Kidney tubule cell (primary cell): ENCODE measurements at places on chromosomes 4 and X.

GRCh38 chr4:7348946-7349900, 85.5 kb downstream of the PSAPL1 start:
- DNase-seq = no peak

DNA sequence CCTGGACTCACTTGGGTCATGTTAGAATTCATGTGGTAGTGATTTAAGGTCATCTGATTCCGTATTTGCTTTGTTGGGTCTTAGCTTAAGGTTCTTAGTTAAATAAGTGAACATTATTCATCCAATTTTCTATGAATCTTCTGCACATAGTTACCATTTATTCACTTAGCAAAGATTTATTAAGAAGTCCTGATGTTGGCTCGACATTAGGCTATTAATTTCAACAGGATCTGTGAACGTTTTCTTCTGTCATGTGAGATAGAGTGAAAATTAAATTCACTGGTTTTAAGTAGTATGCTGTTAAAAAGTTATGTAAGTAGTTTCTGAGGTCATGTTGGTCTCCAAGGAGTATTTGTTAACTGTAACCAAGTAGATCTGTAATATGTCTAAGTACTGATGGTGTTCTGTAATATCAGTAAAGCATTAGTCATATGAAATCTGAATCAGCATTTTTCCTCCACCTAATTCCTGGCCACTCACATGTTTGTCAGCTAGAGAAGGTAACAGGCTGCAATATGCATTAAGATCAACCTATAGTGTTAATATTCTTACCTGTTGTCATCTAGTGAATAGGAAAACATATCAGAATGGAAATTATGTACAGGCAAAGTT, 155.6 kb downstream of the PCDH7 start:
- no peak for DNase-seq

DNA sequence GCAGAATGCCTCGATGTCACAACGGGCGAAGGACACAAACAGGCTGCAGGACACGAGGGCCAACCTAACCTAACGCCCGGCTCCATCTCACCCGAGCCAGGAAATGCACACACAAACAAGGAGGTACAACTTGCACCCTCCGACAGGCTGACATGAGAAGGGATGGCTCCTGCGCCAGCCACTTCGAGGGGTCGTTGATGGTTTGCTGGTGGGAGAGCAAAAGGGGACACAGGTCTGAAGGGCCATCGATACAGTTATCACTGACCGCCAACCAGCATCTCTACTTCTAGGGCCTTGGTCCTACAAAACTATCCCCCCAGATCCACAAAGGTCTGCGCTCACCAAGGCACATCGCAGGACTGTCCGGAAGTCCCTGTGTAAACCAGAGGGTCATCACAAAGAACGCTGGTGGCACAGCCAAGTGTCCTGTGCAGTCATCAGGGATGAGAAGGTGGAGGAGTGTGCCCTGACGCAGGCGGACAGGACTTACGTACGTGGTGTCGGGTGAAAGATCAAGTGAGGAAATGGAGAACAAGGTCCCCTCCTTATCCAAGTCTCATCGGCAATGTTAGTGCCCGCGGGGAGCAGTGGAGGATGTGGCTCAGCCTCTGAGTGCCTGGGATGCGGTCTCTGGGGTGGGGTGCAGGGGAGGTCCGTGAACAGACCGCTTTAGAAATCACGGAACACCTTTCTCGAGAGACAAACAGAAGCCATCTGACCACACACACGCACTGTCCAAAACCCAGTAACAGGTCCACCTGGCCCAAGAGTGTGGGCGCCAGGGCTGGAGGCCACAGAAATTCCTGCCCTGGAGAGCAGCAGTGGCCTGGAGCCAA, 7.0 kb downstream of the MXD4 start:
- no peak for DNase-seq

DNA sequence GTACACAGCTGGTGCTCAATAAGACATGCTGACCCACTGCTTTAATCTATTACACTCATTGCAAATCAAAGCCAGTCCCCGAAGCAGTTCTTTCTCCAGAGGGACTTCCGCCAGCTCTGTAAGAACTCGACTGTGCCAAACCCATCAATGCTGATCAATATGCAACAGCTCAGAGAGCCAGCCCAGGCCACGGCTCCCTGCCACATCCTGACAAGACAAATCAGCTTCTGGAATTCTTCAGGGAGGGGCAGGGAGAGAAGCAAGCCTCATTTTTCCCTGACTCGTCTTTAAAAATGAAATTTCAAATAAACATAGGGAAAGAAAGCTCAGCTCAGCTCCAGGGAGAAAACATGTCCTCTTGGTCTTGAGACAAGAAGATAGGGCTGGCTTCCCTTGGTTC, 5.3 kb upstream of the ADRA2C start:
- no peak for DNase-seq

DNA sequence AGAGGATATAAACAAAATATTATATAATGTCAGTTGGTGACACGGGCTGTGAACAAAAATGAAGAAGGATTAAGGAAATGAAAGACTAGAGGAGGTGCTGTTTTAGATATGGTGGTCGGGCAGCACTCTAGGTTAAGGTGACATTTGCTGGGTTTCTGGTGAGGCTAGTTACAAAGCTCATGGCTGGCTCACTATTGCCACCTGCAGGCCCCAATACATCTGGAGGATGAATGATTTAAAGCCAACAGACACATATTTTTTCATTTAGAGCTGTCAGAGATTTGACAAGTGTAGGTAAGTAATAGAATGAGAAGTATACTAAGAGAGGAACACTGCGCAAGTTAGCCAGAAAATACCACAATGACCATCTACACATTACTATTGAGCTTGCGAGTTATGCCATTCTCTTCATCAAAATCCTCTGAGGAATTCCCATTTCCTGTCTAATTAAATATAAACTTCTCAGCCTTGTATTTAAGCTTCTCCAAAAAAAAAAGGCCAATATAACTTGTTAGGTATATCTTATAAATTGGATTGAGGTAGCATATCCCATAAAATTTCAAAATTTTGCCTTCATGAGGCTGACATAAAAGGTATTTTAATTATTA, 6.4 kb upstream of the FGG start:
- peak; percentile 67 for DNase-seq
